ENCODE measurements at places on chromosomes 5 and 9.

GRCh38 chr5:134114886-134115805 lies 665 bp downstream of the TCF7 start:
- no peak for DNase-seq

GRCh38 chr9:99345451-99345850 lies 123.4 kb downstream of the SEC61B start:
- DNase-seq = no peak

DNA sequence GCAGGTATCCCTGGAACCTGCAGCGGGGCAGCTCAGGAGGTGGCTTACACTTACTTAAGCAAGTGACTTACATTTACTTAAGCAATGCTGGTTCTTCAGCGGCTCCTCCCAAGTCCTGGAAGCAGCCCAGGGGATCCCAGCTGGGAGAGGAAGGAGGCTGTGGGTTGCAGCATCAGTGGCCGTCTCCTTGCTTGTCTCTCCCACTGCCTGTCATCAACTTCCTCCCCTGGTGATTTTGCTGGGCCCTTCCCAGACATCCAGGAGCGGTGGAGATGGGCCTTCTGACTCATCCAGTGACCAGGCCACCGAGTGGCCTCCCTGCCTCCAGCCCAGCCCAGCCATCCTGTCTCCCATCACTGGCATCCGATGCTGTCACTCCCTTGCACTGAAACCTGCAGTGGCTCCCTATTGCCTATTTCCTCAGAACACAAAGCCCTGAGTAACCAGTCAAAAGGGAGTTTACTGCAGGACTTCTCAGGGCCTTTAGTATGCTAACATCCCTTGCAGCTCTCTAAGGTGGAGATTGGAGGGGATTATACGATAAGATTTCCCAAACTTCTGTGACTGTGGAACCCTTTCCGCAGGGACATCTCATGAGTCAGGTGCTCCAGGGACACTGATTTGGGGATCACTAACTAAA lies 155.9 kb upstream of the PHYKPL start:
- DNase-seq = no peak

GRCh38 chr5:176538230-176538988 lies 1.2 kb upstream of the RNF44 start:
- DNase-seq = no peak

DNA sequence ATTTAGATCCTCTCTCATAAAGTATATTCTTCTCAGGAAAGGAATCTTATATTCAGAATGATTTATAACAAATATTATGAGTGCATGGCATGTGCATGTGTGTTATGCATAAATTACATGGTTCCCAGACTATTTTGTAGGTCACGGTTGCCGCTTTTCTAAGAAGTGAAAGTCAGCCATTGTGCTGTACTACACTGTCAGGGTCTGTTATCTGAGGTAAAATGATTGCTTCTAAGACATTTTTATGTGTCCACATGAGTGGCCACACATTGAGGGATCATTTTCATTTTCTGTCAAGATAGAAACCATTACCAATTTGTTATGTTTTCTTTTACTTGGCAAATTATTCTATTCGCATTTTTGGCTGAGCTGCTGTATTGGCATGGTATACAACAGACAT lies 210.8 kb downstream of the CWC27 start:
- no peak for DNase-seq

DNA sequence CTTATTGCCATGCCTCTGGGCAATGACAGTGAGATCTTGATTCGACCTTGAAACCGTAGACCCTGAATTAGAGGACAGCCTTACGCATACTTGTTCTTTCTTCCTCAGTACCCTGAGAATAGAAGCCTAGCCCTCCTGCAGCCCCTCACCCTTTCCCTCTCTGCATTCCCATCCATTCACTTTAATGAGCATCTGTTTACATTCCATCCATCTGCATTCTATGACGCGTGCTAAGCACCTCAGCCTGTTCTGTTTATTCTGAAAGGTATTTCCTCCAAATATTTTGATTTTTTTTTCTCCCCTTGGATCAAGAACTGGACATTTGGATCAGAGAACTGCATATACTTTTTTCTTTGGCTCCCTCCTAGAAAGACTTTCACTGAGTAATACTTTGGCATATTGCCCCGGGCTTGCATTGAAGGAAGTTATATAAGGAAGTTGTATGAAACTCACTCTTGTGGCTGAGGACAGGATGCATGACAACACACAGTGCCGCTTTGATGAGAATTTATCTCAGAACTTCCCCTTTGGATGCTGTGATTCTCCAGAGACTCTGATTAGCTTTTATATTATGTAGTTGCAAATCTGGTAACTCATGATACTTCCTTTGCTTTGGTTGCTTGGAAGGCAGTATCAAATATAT lies 15.7 kb downstream of the TMEM8B start:
- DNase-seq = no peak

GRCh38 chr5:136103118-136103517 lies 29.5 kb upstream of the SMAD5 start:
- DNase-seq = no peak

Measured in activated T-helper 2 cell treated with anti-CD3 and anti-CD28 coated beads, Interferon-gamma antibody, Interleukin-2, Interleukin-4, amounts not matched to agents 10 μg/mL and 5 μg/mL and 100 μg/mL, durations not matched to agents 14 hours and 24 hours and 36 hours (primary cell).